Calu3 (cell line): ENCODE measurements at places on chromosomes 7 and 10. TPM values are rescaled to one million over a fixed set of nuclear protein-coding genes. Genes with fewer than 3 reads are reported as not detected.

The CCDC6 gene
- total RNA-seq = 111 and 115 TPM in 2 replicates

The DGKI gene
- total RNA-seq = not detected in 2 replicates

The HTR5A gene
- total RNA-seq = not detected in 2 replicates

DNA sequence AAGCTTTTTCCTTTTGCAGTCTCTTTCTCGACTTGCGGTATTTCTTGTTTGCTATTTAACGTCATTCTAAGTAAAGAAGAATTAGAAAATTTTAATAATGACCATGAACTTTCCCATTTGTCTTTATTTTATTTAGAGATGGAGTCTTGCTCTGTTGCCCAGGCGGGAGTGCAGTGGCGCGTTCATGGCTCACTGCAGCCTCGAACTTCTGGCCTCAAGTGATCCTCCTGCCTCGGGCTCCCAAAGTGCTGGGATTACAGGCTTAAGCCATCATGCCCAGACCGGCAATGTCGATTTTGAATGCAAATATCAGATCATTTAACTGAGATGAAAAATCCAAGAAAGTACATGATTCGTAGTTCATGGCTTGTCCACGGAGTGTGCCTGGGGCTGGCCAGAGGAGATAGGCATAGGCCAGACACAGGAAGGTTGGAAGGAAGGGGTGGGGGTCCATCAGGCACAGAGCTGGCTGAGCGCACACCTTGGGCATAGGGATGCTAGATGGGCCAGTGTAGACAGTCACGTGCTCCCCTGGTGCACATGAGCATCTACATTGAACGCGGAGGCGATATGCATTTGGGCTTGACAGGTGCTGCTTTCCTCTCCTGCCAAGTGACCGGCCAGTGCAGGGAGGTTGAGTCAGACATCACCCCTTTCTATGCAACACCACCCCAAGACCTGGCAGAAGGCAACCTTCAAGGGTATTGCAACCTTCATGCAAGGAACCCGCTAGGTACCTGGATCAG, 38.9 kb upstream of the DAGLB start:
- H3K4me3 ChIP-seq = no peak overlapping the region
- H3K4me1 ChIP-seq = peaks cover 16% of the 10 kb centered on the region

DNA sequence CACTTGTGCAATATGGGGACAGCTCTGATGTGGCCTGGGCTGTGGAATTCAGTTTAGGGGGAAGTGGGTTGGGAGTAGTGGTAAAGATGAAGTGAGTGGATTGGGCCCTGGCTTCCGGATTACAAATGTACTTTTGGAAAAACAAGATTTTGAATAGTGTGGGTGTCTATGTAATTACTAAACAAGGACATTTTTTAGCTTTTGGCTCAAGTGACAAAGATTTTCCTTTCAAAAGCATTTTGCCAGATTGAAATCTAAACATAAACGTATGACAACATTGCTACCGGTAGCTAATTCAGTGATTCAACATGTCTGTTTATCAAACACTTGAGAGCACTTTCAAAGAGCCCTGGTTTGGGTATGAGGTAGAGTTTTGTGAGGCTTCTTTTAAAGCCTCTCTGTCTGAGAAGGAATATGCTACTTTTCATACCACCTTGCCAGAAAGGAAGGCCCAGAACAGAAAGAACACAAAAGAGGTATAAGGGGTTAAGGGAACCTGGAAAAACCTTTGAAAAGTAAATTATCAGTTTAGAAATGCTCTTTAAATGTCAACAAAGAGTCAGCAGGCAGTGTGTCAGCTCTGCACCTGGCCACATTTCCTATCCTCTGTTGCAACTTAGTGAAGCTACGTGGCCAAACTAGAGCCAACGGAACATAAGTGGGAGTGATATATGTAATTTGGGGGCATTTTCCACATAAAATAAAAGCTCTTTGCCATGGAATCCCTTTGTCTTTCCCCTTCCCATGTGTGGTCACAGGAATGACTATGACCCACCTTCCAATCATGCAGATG, 516.1 kb downstream of the NRG3 start:
- H3K27me3 ChIP-seq = no peaks in the 10 kb centered on the region
- no peak for DNase-seq
- H3K36me3 ChIP-seq = no peaks in the 10 kb centered on the region
- H3K27ac ChIP-seq = no peak overlapping the region
- no peak overlapping the region for H3K4me3 ChIP-seq

GRCh38 chr10:77411805-77412204, 225.8 kb downstream of the KCNMA1 start:
- no peaks in the 10 kb centered on the region for H3K36me3 ChIP-seq
- DNase-seq = no peak

DNA sequence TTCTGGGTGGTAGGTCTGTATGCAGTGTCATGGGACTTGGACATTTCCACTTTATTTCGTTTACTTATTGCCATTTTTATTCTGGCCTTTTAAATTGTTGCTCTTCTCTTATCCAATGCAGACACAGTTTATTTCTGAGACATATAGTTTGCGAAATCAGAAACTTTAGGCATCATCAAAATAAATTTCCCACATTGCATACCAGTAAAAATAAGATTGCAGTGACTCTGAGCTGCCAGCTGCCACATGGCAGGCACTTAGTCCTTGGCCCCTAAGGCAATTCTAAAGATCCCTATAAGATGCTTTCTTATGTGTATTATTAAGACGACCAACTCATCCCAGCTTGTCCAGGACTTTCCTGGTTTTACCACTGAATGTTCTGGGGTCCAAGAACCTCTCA, 81.8 kb upstream of the ANKRD1 start:
- H3K4me3 ChIP-seq = no peak overlapping the region
- DNase-seq = no peak
- no peaks in the 10 kb centered on the region for H3K27me3 ChIP-seq
- H3K36me3 ChIP-seq = peaks cover 4% of the 10 kb centered on the region
- H3K4me1 ChIP-seq = no peaks in the 10 kb centered on the region

- no peak overlapping the region for H3K4me3 ChIP-seq
- no peaks in the 10 kb centered on the region for H3K27me3 ChIP-seq
- no peak for DNase-seq
- H3K4me1 ChIP-seq = peaks cover 8% of the 10 kb centered on the region
- peaks cover 16% of the 10 kb centered on the region for H3K36me3 ChIP-seq
- no peak overlapping the region for H3K27ac ChIP-seq
Observed at GRCh38 chr7:1931951-1932270, 261.8 kb downstream of the ELFN1 start.
